Upper lobe of right lung (tissue), 1 donor: ENCODE measurements at places on chromosomes 5 and 9. TPM values are rescaled to one million over a fixed set of nuclear protein-coding genes. Genes with fewer than 3 reads are reported as not detected.

DNA sequence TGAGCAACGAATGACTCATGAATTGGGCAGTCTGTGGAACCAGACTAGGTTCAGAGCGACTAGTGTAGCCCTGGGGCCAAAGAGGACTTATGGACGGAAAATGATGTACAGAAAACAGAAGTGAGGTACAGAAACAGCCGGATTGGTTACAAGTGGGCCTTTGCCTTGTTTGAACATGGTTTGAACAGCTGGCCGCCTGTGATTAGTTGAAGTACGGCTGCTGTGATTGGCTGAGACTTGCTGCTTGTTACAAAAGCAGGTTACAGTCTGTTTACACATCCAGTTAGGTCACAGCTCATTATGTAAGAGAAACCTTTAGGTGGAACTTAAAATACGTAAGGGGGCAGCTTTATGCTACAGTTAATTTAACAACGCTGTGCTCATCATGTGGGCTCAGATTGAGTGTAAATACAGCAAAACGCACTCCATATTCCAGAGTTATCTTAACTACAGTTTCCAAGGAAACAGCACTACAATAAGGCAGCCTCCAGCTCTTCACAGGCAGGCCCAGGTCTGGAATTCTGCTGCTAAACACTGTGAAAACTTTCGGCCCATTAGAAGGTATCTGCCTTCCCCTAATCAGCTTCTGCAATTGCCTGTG, 6.5 kb downstream of the AMACR start:
- peak; percentile 66 for DNase-seq

GRCh38 chr5:38968665-38969064, 105.5 kb downstream of the RICTOR start:
- DNase-seq = no peak

- DNase-seq = no peak
These were observed 577 bp downstream of the TUT7 start for GRCh38 chr9:86353655-86354010.

Gene FOXI1
- not detected for total RNA-seq

DNA sequence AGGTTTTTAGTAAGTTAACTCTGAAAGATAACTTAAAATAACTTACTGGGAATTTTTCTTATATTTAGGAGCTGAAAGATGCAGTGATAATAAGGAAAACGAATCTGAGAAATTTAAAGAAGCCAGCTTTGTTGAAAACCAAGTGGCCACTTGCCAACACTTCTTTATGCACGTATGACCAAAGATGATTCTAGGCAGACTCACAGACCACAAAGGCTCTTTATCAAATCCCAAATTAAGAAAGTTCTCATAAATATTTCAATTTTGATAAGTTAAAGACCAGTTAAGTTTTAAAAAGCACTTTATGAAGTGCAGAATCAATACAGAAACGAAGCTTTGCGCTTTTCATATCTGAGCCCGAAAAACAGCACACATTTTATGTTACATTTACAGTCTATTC, 1.5 kb downstream of the AFF4 start:
- DNase-seq = no peak

Gene FOXD1
- 1.2 TPM for total RNA-seq

Gene NR5A1
- total RNA-seq = not detected

GRCh38 chr5:112958093-112959088, 18.2 kb upstream of the DCP2 start:
- peak; percentile 75 for DNase-seq

GRCh38 chr5:98128846-98129245, 644.6 kb upstream of the RGMB start:
- DNase-seq = no peak

DNA sequence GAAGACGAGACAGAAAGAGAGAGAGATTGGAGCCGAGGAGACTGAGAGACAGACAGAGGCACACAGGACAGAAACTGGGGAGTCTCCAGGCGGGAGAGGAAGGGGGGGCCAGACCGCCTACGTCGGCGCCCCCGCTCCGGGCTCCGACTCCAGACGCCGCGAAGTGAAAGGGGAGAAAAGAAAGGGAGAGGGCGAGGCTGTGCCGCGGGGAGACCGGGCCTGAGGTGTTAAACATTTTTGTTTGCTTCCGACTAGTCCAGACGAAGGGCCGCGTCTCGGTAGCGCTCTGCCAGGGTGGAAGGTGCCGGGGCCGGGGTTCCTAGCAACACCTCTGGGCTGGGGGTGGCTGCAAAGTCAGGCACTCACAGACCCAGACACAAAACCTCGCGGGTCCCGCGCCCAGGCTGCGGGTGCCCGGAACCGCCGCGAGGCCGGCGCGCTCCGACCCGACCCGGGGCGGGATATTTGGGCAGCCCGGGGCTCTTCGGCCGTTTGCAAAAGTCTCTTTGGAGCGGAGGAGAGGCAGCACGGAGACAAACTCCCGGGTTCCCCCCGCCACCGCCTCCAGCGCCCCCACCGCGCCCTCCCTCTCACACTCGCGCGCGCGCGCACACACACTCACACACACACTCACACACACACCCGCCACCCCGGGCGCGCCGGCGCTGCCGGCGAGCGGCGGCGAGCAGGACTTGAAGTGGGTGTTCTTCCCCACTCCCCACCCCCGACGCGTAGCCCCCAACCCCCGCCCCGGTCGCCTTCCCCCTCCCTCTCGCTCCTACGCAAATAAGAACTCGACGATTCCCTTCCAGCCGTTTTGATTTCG, 626 bp upstream of the FST start:
- DNase-seq = peak; percentile 77

DNA sequence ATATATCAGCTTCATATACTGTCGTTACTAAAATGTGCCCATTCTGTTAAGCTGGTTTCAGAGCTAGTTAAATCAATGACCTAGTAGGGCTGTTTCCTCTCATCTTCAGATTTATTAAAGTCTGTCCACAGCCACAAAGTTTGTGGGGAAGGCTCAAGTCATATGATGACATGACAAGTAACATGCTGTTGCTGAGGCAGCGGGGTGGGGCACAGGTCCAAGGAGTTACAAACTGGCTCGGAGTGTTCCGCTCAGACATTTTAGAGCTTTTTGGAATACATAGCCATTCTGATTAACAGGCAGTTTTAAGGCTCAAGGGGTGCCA, 2.7 kb upstream of the ANP32B start:
- DNase-seq = no peak
